ENCODE measurements at places on chromosomes 1 and 21.

DNA sequence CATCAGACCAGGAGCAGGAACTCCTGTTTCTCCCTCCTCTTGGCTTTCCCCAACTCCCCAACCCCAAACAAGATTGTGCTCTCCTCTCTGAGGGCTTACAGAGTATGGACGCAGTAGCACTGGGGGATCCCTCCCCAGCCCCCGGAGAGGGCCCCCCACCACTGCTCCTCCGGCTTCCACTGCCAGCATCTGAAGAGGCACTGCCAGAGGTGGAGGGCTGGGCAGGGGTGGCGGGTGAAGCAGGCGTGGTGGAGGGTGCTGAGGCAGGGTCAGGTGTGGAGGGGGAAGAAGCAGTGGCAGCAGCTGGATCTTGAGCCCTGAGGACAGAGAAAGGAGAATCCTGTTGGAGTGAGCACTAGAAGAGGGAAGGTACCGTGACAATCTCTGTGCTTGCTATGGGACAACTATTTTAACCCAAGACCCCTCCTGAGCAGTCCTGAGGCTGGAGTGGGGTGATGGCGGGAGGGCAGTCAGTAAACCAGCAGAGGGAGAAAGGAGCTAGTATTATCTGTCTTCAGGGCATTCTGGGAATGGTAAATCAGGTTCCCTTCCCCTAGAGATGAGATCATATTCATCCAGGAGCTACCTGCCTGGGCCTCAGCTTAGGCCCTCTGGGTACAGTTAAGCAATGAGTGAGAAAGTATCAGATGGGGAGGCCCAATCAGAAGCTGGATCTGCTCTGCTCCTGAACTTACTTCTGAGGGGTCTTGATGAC is 2.4 kb downstream of the UBQLN4 start:
- DNase-seq: no peak

DNA sequence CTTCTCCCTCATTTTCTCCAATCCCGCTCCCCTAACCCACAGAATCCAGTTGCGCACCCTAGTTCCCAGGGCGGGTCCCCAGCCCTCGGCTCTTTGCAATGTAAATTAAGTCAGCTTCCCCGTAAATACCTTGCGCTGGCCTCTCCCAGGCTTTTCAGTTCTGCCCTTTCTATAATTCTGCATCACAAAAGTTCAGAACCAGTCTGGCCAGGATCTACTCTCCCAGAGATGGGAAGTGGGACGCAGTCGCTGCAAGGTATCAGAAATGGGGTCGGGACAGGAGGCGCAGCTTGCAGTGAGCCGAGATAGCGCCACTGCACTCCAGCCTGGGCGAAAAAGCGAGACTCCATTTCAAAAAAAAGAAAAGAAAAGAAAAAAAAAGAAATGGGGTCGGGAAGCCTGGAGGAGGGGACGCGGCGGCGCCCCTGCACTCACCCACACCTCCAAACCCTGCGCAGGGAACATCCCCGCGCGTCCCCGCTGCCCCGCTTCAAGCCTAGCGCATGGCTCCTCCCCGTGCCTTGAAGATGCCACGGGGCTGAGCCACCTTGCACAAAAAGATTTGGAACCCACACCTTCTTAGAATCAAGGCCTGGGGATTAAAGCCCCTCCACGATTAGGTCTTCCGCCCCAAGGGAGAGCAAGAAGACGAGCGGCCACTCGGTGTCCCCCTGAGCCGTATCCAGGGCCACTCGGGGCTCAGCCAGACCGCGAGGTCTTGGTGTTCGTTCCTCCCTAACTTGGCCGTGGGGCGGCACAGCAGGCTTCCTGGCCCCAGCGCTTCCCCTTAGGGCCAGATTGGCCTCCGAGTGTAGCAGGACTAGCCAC is 27.2 kb upstream of the ITLN2 start:
- no peak for DNase-seq

DNA sequence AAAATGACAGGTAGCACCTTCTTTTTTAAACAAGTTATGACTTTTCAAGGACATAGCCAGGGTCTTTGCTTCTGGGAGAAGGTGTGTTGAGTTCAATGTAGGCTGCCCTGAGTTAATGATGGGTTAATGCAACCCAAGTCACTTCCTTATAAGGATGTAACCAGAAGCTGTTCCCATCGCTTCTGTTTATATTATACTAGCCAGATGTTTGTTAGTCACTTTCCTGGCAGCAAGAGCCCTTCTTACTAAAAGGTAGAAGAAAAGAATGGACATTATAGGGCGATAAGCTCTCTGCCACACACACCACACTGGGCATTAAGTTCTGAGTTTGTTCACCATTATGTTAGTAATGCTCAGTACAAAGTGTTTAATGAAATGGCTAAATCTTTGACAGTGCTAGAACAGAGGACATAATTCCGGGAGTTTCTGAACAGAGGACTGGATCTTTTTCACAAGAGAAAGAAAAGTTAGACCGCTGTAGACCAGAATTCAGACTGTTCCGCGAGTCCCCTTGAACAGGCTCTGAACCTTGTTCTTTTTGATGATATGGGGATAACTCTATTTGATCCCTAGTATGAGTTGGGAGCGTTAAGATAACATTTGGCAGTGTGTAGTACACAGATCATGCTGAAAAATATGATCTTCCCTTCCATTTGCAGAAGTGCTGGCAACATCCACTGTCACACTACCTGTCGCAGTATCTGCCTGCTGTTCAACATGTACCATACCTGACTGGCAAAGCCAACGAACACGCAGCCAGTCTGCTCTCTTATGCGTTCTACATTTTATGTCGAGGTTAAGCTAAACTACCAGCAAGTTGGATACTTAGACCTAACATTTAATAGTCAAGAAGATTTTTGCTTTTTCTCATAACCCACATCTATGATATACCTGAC is 41.0 kb downstream of the DEGS1 start:
- no peak for DNase-seq

DNA sequence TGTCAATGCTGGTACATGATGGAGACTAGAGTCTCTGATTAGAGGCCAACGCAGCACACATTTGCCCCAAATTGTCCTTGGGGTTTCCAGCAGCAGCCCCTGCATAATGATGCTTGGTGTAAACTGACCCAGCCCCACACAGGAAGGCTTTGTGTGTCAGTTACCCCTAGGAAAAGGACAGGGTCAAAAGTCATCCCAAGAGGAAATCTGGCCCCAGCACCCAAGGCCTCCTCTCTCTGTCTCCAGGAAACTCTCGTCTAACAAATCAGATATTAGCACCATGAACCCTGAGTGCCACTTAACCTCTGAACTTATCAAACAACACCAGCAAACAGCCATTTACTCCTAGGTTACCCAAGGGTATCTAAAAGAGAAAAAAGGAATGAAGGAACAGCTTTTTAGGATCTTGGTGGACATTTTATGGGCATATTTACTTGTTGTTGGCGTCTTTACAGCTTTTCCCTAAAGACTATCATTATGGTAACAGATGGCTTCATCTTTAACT is 84.5 kb downstream of the PSMG1 start:
- DNase-seq: no peak

GRCh38 chr21:45423968-45424853 is 19.2 kb downstream of the COL18A1 start:
- DNase-seq: no peak

GRCh38 chr1:20850021-20850420 is 62.9 kb upstream of the HP1BP3 start:
- DNase-seq: no peak

- no peak for DNase-seq
Observed at GRCh38 chr1:186925881-186926669, 97.3 kb downstream of the PLA2G4A start.

DNA sequence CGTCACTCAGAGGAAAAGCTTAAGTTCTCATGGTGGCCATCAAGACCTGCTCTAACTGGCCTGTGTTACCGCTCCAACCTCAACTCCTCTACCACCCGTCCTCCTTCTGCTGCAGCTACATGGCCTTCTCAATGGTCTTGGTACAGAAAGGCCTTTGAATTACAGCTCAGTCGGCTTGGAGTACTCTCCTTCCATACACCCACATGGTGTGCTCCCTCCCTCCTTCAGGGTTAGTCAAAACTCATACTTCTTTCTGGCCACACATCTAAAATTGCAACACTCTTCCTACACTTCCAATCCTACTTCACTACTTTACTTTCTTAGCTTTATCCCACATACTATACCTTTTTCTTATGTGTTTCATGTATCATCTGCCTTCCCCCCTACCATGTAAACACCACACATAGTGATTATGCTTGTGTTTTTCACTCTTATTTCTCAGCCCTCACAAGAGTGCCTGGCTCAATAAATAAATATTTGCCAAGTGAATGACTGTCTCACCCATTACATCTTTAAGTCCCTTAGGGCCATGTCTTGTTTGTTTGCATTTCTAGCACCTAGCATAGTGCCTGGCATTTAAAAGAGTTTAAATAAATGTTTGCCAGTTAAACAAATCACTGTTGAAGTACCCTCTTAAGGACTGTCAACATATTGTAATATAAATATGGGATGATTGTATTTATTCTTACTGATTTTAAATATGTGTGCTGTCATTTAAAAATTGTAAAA is 37.6 kb upstream of the HMCN1 start:
- DNase-seq: peak; percentile 19

GRCh38 chr1:166202546-166202945 is 35.7 kb upstream of the FAM78B start:
- no peak for DNase-seq

GRCh38 chr1:245829826-245830225 is 675.0 kb downstream of the KIF26B start:
- DNase-seq: no peak

DNA sequence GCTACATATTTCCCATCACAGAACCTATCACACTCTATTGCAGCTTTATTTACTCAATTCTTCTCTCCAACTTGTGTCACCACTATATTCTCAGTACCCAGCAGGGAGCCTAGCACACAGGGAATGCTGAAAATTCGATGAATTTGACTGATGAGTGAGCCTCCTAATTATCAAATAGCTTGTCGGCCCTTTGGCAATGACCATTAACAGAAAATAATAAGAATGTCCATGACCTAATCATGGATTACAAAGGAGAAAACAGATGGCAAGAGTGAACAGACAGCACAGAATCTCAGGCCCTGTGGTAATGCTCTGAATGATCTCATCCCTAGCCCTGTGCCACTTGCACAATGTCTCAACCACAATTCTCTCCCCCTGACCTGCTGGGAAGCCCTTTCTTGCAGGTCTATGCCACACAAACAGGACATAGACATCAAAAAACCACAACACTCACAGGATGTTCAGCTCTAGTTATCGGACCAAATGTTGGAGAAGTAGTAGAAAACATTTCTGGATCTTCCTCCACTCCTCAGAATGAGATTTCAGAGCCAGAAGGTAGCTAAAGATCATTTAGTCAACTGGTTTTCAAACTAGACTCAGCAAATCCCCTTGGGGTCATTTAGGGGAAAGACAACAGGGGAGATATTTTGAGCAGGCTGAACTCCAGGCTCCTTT is 68.4 kb downstream of the LUZP1 start:
- no peak for DNase-seq

GRCh38 chr1:33454646-33455282 is 17.7 kb upstream of the ZSCAN20 start:
- DNase-seq: no peak

- DNase-seq: no peak
Observed at GRCh38 chr1:58561633-58562032, 15.1 kb upstream of the OMA1 start.

DNA sequence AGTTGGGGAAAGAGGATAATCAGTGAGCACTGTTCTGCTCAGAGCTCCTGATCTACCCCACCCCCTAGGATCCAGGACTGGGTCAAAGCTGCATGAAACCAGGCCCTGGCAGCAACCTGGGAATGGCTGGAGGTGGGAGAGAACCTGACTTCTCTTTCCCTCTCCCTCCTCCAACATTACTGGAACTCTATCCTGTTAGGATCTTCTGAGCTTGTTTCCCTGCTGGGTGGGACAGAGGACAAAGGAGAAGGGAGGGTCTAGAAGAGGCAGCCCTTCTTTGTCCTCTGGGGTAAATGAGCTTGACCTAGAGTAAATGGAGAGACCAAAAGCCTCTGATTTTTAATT is 42.7 kb downstream of the YARS1 start:
- DNase-seq: no peak

GRCh38 chr1:15290382-15290781 is 43.4 kb downstream of the FHAD1 start:
- DNase-seq: no peak

DNA sequence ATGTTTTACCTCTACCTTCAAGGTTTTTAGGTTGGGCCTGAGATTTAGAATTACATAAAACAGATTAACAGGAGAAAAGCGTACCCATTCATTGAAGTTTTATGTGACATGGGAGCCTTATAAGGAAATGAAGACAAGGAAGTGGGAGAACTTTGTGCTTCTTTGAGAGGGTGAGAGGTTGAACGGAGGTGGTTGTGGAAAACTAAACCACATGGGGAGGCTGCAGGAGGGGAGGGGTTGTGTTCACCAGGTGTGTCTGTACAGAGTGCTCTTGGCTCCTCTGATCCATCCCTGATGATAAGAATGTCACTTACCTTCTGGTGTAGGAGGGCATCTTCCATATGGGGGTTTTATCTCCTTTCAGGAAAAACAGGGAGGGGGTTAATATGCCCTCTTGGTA is 2.7 kb downstream of the SLX9 start:
- DNase-seq: no peak

DNA sequence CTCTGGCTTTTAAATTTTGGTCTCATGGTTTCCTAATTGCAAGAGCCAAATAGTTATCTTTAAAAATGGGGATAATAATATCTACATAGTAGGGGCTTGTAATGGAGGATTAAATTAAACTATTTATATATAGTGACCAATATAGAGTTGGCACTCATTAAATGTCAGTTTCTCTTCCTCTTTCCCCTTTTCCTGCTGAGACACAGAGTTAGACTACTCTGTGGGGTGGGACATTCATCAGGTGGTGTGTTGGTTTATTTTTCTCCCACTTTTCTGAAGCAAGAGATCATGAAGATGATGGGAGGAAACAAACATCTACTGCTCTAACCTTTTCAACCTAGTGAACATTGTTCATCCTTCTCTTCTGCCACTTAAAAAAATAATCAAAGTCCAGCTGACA is 17.3 kb upstream of the RAP1A start:
- DNase-seq: no peak

- DNase-seq: no peak
Observed at GRCh38 chr1:156553860-156554485, 18.4 kb downstream of the IQGAP3 start.
